ENCODE measurements at places on chromosomes 5 and 9.

DNA sequence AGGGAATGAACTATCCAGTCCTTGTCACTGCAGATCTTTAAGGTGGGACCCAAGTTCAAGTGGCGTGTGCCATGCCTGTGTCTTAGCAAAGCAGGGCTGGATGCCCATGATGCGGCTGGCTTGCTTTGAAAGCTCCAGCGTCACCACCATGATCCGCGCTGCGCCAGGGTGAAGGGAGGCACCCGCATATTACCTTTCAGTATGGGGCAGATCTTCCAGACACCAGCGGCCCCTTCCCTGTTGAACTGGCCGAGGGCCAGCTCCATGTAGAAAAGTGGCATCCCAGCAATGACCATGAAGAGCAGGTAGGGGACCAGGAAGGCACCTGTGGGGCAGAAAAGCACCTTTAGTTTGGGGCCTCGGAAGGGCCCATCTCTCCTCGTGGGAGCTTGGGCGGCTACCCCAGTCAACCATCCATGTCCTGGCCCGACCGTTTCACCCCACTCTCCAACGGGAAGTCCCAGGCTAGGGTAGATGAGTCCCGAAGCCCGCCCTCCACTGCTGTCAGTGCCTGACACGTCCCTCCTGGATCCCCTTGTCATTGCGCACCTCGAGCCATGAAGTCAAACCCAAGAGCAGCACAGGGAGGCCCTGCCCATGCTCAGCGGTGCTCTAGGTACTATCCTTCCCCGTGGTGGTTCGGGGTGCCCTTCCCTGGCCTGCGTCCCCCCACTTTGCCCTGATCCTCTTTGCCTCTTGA lies 3.9 kb downstream of the SLC6A3 start:
- no peak for DNase-seq

DNA sequence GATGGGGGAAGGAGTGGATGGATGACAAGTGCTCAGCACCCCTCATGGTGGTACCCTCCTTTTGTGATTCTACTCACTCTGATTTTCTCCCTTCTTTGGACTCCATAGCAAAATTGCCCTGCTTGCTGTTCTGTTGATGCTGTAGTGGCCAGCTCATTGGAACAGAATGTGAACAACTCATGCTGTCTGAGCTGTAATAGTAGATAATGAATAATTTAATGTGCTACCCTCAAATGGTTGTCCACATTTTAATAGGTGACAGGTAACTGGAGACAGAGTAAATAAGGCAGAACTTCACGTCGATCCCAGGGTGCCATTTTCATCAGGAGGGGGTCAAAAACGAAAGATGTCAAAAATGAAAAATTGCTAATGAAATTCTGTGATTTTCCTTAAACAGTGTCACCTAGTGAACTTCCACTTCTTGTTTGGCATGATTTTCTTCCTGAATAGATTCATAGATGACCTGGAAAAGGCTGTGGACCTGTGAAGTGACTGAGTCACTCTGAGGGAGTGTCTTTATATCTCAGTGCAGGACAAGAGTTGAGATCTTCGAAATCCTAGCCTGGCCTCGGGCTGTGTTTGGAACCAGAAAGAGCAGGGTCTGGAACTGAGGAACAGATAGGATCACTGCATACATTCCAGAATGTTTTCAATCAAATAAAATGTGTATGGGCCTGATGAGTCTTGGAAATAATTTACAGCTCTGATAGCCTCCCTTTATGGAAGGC lies 270.2 kb downstream of the PSAT1 start:
- DNase-seq: no peak

- DNase-seq: no peak
These were observed 560.3 kb upstream of the KLF4 start for GRCh38 chr9:108049671-108050494.

DNA sequence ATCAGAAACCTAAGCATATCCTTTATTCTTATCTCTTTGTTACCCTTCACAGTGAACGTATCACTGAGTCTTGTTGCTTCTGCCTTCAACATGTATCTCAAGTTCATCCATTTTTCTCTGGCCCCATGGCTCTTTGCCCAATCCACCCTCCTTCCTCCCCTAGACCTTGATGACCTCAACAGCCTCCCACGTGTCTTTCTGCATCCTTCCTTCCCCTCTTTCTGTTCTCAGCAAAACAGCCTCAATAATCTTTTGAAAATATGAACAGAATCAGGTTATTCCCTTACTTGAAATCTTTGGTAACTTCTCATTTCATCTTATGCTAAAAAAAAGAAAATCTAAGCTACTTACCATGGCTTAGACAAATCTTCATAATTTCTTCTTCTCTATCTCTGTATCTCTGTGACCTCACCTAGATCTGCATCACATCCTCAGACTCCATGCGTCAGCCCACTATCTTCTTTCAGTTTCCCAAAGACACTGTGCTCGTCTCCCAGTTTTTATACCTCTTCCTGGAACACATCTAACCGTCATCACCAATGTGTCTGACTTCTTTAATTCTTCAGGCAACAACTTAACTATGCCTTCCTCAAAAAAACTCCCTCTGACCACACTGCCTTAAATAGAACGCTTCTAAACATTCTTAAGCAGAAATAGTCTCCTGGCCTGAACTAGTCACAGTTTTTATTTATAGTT lies 208.0 kb downstream of the PARP8 start:
- no peak for DNase-seq

- DNase-seq: no peak
These were observed 168.4 kb downstream of the TTLL11 start for GRCh38 chr9:121924700-121925099.

DNA sequence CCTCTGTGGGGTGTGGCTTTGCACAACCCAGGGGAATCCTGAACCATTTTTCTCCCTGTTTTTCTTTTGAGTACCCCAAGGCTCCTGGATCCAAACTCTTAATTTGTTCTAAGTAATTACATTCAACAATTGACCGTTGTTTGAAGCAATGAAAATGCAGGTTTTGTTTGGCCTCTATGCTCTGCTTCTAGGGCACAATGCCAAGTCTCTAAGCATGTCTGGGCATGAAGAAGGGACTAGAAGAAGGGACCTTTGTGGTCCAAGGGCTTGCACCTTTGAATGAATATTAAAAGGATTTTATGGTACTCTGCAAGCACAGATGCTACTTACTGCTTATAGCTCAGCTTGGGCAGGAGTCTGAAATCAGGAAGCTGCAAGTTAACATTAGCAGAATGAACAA lies 6.6 kb upstream of the ENC1 start:
- peak; percentile 85 for DNase-seq

DNA sequence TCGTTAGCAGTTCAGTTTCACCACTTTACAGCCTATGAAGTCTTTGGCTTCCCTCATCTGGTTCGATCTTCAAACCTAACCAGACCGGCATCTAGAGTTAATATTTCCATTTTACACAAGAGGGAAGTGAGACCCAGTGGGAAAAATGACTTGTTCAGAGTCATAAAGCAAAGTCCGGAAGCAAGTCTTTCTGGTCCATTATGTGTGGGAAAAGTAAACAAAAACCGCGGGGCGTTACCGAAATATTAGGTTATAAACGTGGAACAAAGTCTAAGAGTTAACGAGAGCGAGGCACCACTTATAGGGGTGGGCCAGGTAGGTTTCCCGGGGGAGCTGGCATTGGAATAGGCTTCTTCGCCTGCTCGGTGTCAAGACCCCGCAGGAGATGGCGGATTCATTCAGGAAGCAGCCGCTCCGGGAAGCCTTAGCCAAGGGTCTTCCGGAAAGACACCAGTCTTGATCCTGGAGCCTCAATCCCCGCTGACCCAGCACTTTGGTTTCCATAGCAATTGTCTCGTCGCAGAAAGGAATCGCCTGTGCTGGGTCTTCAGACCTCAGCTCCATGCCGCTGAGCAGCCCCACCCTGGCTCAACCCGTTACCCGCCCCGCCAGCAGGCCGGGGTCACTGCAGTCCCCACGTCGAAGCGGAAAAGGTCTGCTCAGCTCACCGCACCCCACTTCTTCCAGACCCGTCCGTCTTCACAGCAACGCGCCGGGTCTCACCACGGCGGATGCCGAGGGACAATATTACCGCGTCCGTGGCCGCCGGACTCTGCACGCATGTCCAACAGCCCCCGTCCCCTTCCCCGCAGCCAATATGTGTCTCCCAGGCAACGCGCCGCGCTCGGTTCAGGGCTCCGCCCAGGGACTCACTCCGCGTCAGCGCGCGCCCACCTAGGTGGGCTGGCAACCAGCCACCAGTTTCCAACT lies at the start of gene C5orf52:
Gene C5orf52 (plus strand): TSS at position 872 of the 930 bp plus-strand sequence. CDS start 82 bp downstream, outside the sequence.
- no peak for DNase-seq

DNA sequence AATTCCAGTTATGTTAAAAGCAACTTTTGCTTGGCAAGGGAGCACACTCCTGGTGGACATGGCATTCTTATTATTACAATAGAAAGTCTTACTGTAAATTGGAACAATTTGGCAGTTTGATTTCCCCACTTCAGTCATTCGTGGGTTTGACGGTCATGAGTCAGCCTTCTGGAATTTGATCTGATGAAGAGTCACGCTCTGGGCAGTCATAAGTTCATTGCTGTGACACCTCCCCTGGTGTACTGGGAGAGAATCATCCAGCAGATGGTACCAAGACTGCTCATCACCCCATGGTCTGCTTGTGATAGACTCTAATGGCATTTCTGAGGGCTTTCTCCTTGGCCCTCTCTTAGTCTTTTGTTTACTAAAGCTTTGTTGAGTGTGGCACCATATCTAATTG lies 53.8 kb downstream of the GLRA1 start:
- no peak for DNase-seq

DNA sequence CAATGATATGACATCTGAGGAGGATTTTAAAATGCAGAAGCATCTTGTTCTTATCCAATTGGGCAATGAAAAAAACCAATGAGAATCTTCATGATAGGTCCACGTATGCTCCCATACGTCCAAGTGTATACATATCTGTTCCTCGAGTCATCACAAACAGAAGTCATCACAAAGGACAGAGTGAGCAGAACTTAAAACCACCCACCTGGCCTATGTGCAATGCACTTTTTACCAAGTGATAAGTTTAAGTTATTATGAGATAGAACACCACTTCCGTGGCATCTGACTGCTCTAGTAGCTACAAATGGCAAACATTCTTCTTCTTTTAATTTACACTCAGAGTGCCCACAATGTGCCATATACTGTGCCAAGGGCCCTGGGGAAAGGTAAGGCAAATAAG lies 82.4 kb downstream of the PPP2R2B start:
- no peak for DNase-seq

DNA sequence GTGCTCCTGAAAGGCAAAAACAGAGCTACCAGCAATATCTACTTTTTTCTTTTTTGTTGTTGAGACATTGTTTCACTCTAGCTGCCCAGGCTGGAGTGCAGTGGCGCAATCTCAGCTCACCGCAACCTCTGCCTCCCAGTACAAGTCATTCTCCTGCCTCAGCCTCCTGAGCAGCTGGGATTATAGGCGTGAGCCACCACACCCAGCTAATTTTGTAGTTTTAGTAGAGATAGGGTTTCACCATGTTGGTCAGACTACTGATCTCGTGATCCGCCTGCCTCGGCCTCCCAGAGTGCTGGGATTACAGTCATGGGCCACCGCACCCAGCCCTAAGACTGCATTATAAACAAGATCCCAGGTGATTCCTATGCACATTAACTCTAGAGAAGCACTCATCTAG lies 17.0 kb downstream of the PLPP1 start:
- DNase-seq: no peak

DNA sequence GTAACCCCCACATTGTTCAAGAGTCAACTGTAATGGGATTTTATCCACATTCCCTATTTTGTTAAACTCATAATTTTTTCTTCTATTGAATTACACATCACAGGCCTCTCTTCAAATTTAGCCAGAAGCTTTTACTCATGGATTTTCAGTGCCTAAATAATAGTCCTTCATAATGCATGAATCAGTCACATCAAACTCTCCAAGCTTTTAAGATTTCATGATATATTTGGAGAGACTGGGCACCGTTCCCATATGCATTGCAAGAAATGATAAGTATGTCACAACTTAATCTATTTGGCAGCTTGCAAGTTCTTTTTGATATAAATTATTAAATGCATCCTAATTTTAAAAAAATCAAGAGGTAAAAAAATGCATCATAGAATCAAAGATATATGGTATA lies 465.9 kb downstream of the DMAC1 start:
- no peak for DNase-seq

DNA sequence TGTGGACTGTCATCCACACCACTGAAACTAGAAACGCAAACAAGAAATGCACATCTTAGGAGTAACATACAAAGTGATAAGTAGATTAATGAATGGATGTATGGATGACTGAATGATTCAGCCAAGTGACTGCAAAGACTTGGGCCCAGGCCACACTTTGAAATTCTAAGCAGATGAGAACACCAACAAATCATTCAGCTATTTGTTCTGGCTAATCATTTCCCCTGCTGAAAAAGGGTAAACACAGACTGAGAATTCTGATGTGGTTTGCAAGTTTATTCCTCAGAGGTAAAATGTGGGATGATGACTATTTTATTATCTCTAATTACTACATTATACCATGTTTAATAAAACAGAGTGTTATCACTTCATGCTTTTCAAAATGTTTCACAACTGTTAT lies 163.2 kb upstream of the ADAMTS16 start:
- no peak for DNase-seq

DNA sequence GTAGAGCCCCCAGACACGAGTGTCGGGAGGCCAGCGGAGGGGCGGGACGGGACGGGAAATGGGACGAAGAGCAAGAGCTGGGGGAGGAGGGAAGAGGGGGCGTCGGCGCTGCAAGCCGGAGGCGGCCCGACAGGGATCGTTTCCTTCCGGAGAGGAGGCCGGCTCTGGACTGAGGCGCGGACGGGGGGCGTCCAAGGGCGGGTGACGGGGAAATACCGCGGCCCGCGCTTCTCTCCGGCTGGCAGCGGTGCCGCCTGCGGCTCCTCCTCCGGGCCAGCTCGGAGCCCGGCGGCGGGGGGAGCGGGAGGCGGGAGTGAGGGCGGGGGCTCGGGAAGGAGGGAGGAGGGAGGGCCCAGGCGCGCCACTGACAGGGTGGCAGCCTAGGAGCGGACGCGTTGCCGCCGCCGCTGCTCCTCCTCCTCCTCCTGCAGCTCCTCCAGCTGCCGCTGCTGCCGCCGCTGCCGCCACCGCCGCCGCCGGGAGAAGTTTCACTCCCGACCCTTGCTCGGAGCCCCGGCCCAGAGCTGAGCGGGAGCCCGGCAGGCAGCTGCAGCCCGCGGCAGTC lies at the start of gene CHSY3:
Gene CHSY3 (plus strand): TSS at position 364 of the 565 bp plus-strand sequence.
- DNase-seq: peak; percentile 34

DNA sequence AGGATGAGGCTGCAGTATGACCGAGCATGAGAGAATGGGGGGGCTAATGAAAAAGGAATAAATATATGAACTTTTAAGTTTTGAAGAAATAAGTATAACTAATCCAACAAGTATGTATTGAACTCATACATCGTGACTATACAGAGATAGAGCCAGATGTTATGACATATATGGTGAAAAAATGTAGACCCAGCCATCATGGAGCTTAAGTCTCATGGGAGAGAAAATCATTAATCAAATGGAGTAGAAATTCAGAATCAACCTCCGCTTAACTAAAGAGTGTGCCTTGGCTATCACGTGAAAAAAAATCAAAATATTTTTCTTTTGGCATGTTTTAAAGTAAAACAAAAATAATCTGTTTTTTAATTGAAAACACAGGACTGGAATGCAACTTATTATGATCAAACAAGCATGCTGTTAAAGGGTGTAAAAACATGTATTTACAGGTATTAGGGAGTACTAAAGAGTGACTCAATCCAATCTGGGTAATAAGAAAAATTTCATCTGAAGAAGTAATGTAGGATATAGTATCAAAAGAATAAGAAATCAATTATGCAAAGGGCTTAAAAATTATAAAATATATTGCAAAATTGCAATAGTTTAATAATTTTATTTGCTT lies 868.5 kb upstream of the NUDT12 start:
- DNase-seq: no peak

Measured in COR-L47 (cell line).